ENCODE measurements at places on chromosomes 6 and 20. TPM values are rescaled to one million over a fixed set of nuclear protein-coding genes. Genes with fewer than 3 reads are reported as not detected.

Gene EPHA7
- total RNA-seq, result 0.15 TPM

Gene TREML2
- not detected for total RNA-seq

Gene GPLD1
- total RNA-seq, result 1.1 TPM

Gene FAM229B
- total RNA-seq, result 11.1 TPM

Gene PRSS16
- 3.3 TPM for total RNA-seq

Gene MROH8
- total RNA-seq, result 1.3 TPM

Gene NKAPL
- not detected for total RNA-seq

Gene THEMIS
- not detected for total RNA-seq

Gene BPIFA3
- total RNA-seq, result not detected

Gene OR2H2
- total RNA-seq, result not detected

Gene FOXF2
- total RNA-seq, result 14.4 TPM

Gene NRN1
- total RNA-seq, result 0.59 TPM

Gene TBC1D7
- 28.3 TPM for total RNA-seq

Gene MEI4
- not detected for total RNA-seq

Gene IPCEF1
- total RNA-seq, result 0.15 TPM

Gene DSP
- total RNA-seq, result 41.5 TPM

Gene CAGE1
- total RNA-seq, result not detected

Gene WDR27
- 10.7 TPM for total RNA-seq

Gene LY6G6D
- not detected for total RNA-seq

Gene SAPCD1
- 3.0 TPM for total RNA-seq

Gene C6orf163
- total RNA-seq, result 0.15 TPM

Gene SEL1L2
- not detected for total RNA-seq

Gene CALHM5
- total RNA-seq, result 0.03 TPM

Gene HLA-DRA
- total RNA-seq, result not detected
